ENCODE measurements at places on chromosomes 5 and 9.

DNA sequence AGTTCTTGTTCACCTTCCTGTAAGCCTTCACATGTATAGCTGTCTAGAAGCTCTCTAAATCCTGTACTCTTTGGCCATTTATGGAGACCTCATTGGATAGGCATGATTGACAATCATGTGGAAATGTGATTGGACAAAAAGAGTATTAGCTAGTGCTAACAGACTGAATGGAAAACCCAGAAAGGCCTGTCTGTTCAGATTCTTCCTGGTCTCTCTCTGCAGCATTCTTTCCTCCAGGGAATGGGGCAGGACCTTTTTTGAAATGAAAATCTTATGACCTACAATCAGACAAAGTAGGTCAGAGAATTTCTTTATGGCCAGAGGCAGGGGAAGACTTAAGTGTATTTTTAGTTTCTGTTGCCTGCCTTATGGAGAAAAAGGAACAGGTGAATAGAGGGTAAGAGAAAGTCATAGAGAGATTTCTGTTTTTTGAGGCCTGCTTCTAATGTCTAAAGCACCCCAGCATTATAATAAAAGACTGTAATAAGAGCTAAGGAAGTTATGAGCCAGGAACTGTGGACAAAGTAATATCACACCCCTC, 152.4 kb upstream of the CCDC152 start:
- DNase-seq = no peak

DNA sequence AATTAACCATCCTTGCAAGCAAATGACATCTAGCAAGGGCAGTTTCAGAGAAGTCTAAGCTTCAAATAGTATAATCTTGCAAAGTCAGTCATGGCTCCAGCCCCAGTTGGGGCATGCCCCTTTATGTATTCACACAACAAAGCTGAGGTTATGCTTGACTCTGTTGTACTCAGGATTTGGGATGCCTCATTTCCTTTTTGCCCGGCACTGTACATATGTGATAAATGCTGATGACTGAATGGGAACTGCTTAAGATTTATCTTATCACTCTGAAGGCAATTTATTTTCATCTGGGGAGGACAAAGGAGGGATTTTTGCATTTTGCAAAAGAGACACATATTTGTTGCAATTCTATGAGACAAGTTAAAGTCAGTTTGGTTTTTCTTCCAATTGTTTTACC, 219.2 kb downstream of the TRPM3 start:
- DNase-seq = no peak

DNA sequence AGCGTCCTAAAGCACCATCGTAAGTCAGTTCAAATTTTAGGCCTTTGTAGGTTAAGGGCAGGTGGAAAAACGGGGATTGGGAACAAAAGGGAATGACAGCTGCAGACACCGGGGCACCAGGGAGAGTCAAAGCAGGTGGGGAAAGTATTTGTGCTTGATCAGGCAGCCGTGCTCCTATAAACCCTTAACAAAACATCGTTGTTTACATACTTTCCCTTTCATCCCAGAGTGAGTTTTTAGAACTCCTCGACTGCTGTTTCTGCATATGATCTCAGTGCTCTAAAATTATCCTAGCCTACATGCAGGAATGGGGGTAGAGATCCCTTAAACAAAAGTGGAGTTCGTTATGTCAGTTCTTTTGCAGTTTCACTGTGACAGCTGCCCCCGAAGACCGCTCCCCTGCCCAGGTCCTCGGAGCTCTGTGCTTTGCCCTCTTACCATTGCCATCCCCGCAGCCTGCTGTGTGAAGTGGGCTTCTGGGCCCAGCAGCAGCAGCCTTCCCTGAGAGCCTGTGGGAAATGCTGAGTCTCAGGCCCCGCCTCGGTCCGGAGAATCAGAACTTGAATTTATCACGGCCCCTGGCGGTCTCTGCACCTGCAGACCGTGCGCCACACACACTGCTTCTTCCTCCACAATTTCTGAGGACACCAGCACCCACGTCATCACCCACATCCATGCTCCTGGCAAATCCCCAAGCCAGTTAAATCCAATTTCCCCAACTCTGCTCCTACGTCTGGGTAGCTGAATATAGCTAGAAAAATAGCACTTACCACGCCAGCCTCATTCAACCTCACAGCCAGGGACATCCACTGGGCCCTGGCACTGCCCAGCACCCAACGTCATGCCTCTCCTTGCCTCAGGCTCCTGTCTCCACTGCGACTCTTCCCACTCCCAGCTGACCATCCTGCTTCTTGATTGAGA, 86.8 kb downstream of the NSUN2 start:
- DNase-seq = no peak

DNA sequence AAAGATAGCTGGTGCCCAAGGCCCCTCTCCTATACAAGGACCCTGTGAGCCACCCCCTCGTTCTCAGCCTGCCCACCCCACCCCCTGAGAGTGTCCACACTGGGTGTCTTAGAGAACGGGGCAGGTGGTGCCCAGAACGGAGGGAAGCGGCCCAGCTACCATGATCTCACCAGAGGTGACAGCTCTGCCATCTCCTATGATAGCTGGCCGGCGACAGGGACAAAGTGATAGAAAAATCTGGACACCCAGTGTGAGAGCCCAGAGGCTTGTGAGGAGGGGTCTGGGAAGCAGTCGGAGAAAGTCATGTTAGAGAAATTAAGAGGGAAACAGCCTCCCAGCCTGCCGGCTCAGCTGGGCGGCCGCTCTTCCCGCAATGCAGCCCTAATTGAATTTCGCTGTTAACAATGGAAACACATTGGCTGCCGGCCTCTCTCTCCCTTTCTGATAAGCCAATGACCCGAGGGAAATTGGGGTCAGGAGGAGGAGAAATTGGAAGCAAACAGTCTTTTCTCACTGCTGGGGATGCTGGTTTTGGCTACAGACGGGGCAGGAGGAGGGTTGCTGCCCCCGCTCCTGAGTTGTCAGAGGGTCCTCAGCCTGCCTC, 32.3 kb downstream of the HK3 start:
- no peak for DNase-seq

- DNase-seq = peak; percentile 18
Observed at GRCh38 chr5:57434227-57434640, 48.4 kb downstream of the ACTBL2 start.

DNA sequence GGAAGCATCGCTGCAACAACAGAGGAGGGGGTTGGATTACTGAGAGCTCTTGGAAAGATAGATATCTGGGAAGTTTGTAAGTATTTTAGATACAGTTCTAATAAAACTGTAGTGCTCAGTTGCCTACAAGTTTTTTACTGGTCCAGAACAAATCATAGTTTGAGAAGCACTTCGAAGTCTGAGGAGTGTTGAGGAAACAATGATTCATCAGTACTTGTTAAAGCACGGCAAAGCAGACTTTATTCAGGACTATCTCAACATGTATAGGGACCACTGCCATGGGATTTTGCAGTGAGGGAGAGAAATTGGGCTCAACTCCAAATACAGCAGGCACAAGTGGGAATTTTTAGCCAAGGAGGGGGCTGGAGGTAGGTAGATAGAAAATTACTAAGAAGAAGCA, 25.3 kb upstream of the RECK start:
- DNase-seq = no peak

DNA sequence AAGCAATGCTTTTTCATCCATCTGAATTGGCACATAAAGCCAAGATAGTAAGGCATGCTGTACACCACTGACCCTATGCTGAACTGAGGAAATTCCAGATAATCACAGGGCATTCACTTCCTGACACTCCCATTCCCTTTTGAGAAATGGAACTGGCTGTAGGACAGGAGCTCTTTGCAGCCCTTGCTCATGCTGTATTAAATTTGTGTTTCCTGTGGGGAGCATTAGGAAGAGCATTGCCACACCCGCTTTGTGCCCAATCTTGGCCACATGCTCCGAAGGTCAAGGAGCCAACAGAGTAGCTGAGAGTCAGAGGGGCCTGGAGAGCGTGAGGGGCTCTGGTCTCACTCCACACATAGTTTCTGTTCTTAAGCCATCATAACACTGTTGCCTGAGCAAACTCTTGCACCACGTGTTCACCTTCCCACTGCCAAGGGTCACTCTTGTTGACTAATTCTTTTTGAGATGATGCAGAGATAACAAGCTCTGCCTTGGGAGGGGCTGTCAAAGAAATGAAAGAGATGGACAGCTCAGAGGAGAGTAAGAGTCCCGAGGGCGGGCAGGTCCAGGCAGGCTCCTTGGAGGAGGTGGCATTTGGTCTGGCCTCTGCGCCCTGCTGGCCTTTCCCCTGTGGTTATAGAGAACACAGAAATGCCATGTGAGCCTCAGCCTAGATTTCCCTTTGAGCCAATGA, 31.7 kb upstream of the ARAP3 start:
- no peak for DNase-seq

DNA sequence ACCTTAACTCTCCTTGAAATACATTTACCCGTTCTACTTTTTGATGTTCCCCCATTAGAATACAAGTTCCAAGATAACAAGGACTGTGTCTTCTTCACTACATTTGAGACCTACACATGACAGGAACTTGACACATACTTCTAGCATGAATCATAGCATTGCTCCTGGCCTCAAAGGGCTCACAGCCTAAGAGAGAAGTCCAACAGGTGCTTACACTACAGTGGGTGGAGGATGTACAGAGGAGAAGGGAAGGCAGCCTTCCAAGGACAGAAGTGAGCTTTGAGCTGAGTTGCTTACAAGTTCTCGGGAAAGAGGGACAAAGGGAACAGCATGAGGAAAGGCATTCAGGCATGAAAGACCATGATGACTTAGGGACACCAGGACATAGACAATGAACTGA, 56.9 kb upstream of the MSX2 start:
- no peak for DNase-seq

DNA sequence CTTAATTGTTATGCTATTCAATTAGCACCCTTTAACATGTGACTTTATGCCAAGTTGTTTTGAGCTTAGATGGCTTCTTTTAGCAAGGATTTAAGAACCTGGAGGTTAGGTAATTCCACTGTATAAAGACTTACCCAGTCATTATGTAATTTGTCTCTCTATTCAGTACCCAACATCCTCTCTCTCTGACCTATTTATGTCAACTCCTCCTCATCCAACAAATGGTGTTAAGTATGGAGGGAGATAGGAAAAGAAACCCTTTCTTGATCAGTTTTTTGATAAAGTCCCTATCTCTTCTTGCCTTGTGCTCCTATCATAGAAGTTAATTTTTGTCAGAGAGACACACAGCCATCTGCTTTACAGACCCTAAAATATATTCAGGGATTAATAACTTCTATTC, 181.2 kb upstream of the GPR151 start:
- no peak for DNase-seq

GRCh38 chr5:101728933-101729332, 567.2 kb downstream of the SLCO4C1 start:
- no peak for DNase-seq

DNA sequence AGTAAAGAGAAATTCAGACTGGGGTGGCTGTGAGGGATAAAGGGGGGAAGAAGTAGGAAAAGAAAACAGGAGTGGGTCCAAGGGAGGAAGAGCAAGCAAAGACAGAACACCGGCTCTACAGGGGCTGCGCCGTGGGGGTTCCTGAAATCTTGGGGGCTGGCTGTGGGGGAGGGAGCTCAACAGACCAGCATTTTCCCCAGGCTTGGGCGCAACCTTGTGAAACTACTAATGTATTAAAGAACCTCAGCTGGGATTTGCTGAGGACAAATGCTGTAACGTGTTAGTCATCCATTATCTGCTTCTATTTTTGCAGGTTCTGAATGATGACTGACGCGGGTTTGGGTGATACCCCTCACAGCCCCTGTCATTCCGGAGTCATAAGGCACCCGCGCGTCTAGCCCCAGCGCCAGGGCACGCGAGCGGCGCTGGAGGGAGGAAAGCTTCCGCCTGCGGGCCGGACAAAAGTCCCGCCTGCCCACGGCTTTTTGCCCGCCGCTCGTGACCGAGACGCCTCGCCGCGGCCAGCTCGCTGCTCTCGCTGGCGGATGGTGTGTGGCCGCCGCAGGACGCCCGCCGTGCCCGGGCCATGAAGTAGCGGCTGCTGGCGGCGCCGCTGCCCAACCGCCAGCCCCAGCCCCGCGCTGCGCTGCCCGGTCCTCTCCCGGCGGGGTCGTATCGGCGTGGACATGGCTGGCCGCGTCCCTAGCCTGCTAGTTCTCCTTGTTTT, 110.6 kb downstream of the PAM start:
- DNase-seq = peak; percentile 82

DNA sequence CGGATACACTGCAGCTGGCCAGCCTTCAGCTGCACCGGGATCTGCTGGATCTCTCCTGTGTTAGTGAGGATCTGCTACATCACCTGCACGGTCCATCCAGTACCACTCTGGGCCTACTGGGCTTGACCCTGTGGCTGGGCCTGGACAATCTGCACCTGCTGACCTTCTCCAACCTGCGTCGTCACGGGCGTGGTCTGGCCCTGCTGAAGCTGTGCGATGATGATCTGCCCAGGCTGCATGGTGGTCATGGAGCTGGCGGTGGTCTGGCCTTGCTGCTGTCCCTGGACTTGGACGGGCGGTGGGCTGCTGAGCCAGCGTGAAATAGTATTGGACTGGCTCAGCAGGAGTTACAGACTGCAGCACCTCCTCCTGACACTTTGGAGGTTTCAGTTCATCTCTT, 137.1 kb upstream of the GAS1 start:
- no peak for DNase-seq

GRCh38 chr9:126211441-126212074, 115.1 kb upstream of the MVB12B start:
- DNase-seq = no peak

GRCh38 chr5:95838001-95838520, 15.5 kb upstream of the GLRX start:
- no peak for DNase-seq

DNA sequence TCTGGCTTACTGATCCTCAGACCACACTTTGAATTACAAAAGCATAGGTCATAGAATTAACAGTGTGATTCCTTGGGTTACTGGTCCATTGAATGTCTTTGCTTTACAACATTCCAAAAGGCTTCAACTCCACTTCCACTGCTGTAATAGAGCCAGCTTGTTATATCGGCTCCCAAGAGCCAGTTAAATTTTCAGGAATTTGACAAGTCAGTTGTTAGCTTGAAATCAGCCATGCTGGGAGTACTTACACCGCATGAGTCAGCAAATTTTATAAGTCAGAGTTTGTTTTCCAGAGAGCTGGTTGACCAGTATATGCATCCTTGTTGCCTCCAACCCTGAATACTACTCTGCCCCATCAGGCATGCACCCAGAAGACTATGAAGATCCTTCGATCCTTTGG, 73.1 kb downstream of the FOXB2 start:
- no peak for DNase-seq

- DNase-seq = no peak
Observed at GRCh38 chr9:118330191-118330986, 626.2 kb downstream of the TLR4 start.

- DNase-seq = no peak
Observed at GRCh38 chr5:158837908-158838307, 261.8 kb downstream of the EBF1 start.

- no peak for DNase-seq
Observed at GRCh38 chr9:94178927-94179326, 80.2 kb upstream of the ZNF169 start.

- DNase-seq = no peak
Observed at GRCh38 chr5:7592910-7593309, 197.0 kb downstream of the ADCY2 start.

- no peak for DNase-seq
Observed at GRCh38 chr5:55557123-55557522, 22.4 kb upstream of the PLPP1 start.
